ENCODE measurements at places on chromosomes 3 and 15. TPM values are rescaled to one million over a fixed set of nuclear protein-coding genes. Genes with fewer than 3 reads are reported as not detected.

DNA sequence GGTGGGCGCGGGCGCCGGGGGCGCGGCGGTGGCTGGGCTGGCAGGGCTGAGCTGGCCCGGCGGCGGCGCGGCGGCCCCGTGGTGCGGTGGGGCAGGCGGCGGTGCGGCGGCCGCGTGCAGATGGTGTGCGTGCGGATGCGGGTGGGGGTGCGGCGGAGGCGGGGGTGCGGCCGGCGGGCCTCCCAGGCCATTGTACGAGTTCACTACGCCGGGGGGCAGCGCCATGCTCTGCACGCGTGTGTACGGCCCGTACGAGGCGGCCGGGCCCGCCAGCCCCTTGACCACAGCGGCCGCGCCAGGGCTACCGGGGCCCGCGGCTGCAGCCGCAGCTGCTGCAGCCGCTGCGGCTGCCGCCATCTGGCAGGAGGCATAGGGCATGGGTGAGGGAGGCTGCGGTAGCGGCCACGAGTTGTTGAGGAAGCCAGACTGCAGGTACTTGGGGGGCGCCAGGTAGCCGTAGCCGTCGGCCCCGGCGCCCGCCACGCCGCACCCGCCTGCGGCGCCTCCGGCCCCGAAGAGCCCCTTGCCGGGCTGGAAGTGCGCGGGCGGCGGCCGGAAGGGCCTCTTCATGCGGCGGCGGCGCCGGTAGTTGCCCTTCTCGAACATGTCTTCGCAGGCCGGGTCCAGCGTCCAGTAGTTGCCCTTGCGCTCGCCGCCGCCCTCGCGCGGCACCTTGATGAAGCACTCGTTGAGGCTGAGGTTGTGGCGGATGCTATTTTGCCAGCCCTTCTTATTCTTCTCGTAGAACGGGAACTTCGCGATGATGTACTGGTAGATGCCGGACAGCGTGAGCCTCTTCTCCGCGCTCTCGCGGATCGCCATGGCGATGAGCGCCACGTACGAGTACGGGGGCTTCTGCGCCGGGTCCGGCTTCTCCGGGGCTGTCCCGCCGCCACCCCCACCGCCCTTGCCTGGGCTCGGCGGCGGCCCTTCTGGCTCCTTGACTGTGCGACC is 951 bp downstream of the FOXL2 start:
- no peak for DNase-seq

- no peak for DNase-seq
These were observed 883 bp downstream of the MAGEF1 start for GRCh38 chr3:184710870-184711492.

DNA sequence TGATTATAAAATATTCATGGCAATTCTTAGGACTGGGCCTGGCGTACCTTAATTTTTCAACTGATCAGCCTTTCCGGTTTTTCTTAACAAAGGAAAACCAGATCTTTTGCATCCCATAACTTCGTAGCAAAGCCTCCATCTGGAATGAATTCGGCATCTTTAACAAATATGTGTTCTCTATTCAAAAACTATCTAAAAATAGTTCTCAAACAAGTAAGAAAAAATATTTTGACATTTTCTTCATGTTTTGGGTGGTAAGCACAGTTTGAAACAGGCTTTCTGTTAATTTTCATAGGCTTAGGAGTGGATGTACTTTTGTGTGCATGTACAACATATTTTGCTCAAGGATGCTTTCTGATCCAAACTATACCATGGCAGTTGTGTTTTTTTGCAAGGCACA is 55.1 kb downstream of the RBMS3 start:
- DNase-seq = no peak

- no peak for DNase-seq
These were observed 8.1 kb downstream of the AGBL1 start for GRCh38 chr15:86087808-86088207.

DNA sequence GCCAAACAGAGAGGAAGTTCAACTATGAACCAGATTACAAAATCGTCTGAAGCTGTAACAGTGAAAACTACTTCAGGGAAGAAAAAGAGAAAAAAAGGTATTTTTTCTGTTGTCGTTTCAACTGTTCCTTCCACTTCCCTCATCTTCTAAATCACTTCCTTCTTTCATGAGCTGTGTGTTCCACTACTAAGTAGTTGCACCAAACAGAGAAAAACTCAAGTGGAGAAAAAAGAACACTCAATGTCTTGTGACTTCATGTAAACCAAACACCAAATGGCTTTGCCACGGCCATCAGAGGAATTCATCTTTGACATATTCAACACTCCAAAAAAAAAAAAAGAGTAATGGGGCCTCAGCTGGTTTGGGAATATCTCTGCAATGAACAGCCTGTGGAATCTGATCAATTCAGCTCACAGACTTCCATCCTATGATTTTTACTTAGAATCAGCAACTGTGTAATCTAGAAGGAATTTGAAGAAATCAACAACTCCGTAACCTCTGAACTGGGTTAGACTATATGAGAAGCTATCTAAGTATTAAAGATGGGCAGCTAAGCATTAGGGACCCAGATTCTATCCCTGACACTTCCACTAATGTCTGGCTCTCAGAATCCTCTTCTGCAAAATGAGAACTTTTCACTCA is 47.5 kb upstream of the RNF7 start:
- no peak for DNase-seq

GRCh38 chr3:57939775-57940174 is 68.4 kb upstream of the FLNB start:
- no peak for DNase-seq

GRCh38 chr3:170997961-170998913 is 28.3 kb downstream of the SLC2A2 start:
- DNase-seq = no peak

- peak; percentile 69 for DNase-seq
These were observed 56.8 kb downstream of the ITGA11 start for GRCh38 chr15:68375191-68375631.

DNA sequence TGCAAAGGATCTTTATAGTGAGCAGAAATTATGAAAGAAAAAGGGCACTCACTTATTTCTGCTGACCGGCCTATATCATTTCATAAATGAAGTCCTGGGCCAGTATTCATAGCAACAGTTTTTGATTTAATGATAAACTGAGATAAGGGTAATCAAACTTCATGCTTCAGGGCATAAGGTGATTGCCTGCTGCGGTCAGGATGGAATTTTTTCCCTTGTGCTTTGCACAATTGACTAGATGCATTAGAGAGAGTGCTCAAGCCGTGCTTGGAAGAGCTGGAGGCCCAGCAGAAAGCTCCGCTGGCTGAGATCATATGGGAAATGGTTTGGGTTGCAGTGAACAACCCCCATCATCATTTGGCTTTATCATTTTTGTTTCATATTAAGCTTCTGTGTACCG is 10.4 kb downstream of the SEMA6D start:
- DNase-seq = no peak

GRCh38 chr3:73074781-73075180 is 13.3 kb downstream of the EBLN2 start:
- no peak for DNase-seq

DNA sequence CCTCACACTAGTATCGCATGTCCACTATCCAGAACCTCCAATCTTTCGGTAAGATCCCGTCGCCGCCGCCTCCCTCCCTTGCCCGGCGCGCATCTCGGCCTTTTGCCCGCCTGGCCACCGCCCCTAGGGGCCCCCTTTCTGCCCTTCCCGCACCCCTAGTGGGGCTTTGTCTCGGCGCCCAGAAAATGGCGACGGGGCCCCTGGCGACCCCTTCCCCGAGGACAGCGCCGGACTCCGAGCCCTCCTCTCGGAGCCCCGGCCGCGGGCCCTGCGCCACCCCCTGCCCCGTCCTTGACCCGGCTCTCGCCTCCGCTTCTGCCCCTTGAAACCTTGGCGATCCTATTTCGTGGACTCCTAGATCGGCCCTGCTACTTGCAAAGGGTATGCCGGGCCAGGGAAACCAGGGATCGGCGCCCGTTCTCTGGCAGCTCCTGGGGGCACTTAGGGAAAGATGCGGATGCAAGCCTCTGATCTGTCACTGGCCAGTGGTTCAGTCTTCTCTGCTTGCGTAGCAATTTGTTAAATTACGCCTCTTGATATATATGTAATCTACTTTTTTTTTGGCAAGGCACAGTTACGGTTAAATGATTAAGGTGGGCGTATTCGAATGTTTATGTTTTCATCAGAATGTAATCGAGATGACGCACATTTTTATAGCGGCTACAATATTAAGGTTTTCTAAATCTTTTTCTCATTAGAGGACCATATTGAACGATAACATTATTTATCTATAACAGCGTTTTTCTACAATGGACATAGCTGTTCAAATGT is 603 bp downstream of the EIF1B start:
- no peak for DNase-seq

DNA sequence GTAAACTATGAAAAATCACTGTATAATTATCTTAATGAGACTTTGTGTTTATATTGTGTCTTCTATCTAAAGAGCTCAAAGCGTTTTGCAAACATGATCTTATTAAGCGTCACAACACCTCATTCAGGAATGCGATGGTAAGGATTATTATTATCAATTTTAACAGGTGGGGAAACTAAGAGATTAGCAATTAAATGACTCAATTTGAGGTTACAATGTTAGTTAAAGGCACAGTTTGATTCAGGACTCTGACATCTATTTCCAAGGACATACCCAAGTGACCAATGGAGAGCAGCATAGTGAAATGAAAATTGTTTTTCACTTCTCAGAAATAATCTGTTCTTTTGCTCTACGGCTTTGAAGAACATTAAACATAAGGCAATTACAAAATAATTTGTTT is 74.6 kb downstream of the FMN1 start:
- DNase-seq = no peak

- no peak for DNase-seq
These were observed 237.8 kb downstream of the OPA1 start for GRCh38 chr3:193830791-193831191.

DNA sequence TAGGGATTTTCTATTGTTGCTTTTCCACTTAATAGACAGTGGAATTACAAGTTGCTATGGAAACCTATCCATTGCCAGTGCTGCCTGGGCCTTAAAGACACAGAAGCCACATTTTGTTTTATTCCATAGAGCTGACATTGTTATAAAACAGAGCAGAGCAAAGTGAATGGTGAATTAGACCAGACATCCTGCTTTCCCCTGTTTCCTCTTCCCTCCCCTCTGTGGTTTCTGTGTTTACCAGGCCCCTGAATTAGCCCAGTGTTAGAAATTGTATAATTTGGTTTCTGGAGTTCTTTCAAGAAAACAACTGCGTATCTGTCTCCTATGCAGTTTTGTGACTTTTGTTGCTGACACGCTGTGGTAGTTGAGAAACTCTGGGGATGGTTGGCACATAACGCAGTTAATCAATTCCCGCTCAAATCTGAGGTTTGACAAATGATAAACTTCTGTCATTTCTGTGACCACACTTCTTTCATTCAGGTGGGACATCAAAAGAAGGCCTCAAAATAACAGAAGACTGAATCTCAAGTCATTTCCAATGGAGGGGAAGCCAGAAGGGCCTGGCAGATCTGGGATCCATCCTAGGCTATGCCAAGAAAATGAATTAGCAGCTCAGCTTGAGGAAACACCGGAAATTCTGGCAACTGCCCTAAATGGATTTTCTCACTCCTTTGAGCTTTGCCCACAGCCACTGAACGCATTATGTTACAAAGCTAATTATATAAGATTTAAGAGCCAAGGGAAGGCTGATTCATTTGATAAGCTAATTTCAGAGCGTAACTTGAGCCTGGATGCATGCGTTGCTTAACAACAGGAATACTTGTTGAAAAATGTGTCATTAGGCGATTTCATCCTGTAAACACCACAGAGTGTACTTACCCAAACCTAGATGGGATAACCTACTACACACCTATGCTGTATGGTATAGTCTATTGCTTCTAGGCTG is 46.9 kb downstream of the NR1D2 start:
- no peak for DNase-seq

- no peak for DNase-seq
These were observed 281.9 kb upstream of the ICE2 start for GRCh38 chr15:60760646-60761504.

DNA sequence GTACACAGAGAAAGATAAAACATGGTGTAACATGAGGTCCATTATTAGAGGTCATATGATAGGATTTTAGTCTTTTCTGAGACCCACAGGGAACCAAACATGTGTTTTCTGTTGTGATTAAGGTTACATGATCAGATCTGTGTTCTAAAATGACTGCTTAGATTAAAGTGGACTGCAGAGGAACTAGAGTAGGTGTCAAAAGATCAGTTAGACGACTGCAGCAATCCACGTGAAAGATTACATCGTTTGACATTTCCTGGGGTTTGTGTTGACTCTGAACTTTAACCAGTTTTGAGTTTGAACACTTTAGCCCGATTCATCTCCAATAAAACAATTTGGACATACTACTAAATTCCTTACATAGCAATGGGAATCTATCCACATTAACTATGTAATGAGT is 5.1 kb downstream of the MIX23 start:
- no peak for DNase-seq

GRCh38 chr3:194256040-194256945 is 94.8 kb downstream of the CPN2 start:
- DNase-seq = peak; percentile 53

DNA sequence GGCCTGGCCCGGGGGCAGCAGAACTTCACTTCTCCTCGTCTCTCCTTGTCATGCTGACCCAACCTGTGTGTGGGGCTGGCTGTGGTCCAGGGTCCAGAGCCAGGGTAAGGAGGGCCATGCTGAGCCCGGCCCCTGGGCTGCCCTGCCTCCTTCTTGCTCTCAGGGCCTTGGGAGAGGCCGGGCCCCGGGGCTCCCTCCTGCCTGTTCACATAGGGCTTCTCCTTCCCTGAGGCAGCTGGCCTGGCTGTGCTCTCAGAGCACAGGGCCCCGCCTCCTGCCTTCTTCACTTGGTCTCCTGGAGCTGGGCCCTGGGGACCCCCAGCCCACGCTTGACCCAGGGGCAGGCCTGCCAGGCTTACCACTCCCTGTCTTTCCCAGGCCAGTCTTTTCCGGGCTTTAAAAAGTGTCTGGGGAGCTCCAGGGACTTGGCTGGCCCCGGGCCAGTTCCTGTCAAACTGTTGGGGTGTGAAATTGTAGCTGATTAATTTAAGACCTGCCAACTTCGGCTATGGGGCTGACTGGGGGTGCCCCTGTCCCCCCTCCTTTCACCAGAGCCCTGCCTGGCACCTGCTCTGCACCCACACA is 11.8 kb downstream of the PLXNA1 start:
- DNase-seq = no peak

GRCh38 chr15:74206801-74207281 is 4.3 kb upstream of the STRA6 start:
- no peak for DNase-seq

- DNase-seq = no peak
These were observed 812 bp upstream of the SEC62 start for GRCh38 chr3:169965562-169966427.

- DNase-seq = no peak
These were observed 124.7 kb downstream of the RPL22L1 start for GRCh38 chr3:170745211-170745718.

GRCh38 chr3:171671709-171672108 is 138.6 kb downstream of the PLD1 start:
- DNase-seq = no peak

DNA sequence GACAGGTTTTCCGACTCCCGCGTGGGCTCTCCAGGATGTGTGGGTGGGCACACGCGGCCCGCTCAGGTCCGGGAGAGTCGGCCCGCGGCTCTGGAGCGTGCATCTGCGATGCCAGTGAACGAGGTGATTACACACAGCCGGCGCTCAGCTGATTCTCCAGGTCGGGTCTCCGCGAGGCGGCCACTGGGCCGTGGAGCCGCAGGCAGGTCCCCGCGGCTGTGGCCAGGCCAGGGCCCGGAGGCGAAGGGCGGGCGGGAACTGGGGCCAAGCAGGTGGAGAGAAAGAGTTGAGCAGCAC is 13.2 kb downstream of the PAK6 start:
- no peak for DNase-seq

KCNMB3 gene
- total RNA-seq = 1.9 TPM

SNX33 gene
- total RNA-seq = 10.3 TPM

CACNA2D3 gene
- 11.3 TPM for total RNA-seq

CPA3 gene
- total RNA-seq = 1.9 TPM

MRPL46 gene
- total RNA-seq = 57.8 TPM

MNS1 gene
- total RNA-seq = 2.0 TPM

RLBP1 gene
- not detected for total RNA-seq

SPATA16 gene
- total RNA-seq = not detected

TOP2B gene
- total RNA-seq = 108 TPM

Measured in cardiac septum (tissue), 1 donor.